Astrocyte (in vitro differentiated cells and primary cell): ENCODE measurements at places on chromosomes 7 and 10.

GRCh38 chr10:15879663-15880062, 19.4 kb upstream of the MINDY3 start:
- DNase-seq = no peak

DNA sequence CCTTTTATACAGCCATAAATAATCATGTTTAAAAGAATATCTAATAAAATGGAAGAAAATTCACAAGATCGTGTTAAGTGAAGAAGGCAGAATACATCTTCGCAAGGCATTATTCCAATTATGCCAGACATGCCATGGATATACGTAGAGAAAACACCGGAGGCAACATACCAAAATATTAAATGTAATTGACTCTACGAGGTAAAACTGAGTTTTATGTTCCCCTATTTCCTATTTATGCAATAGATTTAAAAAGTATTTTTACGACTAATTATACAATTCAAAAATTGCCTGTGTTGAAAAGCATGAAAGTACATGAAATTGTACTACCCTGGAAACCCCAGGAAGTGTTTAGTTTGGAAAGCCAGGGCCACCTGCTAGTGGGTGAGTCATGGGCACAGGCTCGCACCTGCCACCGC, 936 bp upstream of the REPIN1 start:
- DNase-seq = peak; percentile 36

DNA sequence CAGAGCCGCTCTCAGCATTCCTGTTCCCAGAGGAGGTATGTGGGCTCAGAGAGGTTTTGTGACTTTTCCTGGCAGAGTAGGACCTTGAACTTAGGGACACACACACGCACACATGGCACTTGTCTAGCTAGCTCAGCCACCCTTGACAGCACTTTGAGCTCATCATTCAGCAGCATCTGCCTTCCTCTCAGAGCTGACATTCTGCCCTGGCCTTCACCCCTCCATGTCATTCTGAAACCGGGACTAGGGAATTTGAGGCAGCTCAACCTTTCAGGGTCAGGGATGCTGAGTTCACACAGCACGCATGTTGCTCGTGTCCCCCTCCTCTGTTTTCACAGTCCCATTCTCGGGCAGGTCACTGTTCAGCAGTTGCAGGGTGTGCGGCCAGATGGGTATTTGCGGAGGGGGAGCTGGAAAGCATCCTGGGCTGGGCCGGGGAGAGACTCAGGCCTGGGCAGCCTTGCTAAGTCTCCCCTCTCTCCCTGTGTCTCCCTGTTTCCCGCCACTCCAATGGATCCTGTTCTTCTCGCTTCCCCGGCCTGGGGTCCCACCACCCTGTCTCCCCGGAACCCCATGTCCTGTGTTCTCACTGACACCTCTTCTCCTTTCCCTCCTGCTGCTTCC, 78.0 kb downstream of the COL13A1 start:
- no peak for DNase-seq

DNA sequence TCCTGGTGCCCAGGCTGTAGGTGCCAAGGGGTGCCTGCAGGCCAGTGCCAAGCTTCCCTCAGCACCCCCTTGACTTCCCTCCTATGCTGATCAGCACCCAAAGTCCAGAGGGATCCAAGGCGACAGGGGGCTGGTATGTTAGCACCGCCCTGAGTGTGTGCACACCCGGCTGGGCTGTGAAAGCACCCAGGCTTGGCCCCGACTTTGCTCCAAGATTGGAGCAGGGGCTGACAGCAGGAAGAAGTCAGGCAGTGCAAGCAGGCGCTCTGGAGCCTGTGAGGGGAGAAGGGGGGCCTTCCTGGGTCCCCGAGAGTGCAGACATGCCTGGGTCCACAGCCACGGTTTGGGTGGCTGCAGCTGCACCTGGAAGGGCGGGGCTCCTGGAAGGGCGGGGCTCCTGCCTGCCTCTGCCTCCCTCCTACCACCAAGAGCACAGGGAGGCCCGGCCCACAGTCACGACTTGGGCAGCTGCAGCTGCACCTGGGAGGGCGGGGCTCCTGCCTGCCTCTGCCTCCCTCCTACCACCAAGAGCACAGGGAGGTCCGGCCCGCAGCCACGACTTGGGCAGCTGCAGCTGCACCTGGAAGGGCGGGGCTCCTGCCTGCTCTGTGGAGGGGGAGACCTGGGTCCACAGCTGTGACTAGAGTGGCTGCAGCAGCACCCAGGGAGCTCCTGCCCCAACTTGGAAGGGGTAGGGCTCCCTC, 30.2 kb upstream of the ZMYND11 start:
- no peak for DNase-seq

- peak; percentile 41 for DNase-seq
Measured at GRCh38 chr10:60286559-60286958, 103.1 kb downstream of the ANK3 start.

- DNase-seq = peak; percentile 52
Measured at GRCh38 chr7:123749537-123749857, 694 bp upstream of the WASL start.

- DNase-seq = peak; percentile 98
Measured at GRCh38 chr7:41189866-41190265, 513.0 kb downstream of the INHBA start.

DNA sequence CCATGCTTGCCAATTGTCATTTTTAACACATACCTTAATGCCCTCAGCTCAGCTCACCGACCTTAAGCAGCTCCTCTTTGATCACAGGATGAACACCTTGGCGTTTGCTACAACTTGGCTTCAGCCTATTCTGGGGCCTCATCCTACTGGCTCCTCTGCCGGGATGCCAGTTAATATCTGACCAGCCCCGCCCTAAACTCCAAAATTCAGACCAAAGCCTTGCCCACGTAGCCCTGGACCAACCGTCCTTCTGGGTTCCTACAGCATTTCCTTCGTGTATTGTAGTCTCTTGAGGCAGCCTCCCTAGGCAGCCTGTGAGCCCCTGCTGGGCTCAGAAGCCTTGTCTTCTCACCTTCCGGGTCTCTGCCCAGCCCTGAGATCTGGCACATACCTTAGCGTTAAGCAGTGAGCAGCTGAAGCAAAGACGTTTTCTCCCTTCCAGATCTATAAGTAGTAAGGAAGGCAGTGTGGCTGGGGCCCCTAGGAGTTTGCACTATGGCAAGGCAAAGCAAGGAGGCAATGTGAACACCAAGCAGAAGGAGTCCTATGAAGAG, 836 bp downstream of the ENO4 start:
- no peak for DNase-seq

DNA sequence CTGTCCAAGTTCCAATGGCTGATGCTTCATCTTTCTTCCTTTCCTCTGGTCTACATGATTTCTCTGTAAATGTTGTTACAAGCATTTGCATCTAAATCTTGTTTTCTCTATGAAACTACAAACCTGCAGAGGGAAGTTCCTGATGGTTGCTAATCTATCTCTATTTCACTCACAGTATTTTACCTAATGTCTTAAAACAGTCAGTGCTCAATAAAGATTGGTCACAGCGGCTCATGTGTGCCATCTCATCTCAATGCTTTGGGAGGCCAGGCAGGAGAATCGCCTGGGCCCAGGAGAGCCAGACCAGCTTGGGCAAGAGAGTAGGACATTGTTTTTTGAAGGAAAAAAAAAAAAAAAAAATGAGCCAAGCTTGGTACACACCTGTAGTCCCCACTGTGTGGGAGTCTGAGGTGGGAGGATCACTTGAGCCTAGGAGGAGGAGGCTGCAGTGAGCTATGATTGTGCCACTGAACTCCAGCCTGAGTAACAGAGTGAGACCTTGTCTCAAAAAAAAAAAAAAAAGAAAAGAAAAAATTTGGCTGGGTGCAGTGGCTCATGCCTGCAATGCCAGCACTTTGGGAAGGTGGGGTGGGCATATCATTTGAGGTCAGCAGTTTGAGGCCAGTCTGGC, 71.3 kb upstream of the ARMC3 start:
- no peak for DNase-seq

GRCh38 chr7:41955893-41956675, 253.2 kb upstream of the INHBA start:
- DNase-seq = peak; percentile 100

DNA sequence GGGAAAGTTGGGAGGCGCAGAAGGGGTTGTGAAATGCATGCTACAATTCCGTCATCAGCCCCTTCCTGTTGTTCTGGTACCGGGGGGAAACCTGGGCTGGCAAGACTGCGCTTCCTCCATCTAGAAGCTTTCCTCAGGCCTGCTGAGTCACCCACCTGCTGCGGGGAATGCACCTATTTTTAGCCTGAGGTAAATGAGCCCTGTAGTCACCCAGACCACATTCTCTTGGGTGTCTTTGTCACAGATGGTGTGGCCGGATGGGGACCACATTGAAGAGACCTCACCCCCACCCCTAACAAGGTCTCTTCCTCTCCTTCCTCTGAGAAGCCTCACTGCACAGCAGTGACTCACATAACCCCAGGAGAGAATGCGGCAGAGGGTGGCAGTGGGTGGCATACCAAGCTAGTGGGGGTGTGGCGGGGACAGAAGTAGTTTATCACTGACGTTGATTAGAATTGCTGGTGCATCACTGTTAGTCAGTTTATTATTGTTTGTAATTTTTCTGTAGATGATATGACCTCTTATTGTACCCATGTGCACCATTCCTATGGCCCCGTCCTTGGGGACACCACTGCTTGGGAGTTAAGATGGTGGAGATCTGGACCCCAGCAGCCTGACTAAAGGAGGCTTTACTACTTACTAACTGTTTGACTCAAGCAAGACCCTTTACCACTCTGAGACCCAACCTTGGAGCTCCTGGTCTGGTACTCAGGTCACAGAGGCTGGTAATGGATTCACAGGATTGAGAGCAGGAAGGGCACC, 83.0 kb upstream of the DUSP5 start:
- peak; percentile 54 for DNase-seq

DNA sequence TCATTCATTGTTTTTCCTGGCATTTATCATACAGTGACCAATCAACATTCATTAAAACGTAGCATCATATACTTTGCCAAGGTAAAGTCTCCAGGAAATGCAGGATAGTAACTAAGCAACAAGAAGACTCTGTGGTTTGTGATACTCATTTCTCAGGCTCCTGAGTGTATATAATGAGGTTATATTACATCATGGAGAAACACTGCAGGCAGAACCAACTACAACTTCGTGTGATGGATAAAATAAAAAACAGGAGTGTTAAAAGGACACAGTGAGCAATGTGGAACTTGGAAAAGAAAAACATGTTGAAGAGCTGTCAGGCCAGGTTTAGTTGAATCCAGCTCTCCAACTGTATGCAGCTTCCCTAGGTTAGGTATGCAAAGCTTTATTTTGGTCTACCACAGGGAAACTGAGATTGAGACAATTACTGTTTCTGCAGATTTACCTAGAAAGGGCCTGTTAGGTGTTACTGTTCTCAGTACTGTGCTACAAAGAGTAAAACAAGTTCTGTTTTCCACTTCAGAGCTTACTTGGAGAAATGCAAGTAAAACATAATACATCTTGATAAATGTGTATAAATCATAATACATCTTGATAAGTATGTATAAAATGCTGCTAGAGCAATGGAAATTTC, 7.8 kb upstream of the CCNY start:
- DNase-seq = peak; percentile 95

GRCh38 chr10:85645053-85645452, 721.5 kb downstream of the GRID1 start:
- no peak for DNase-seq

- peak; percentile 36 for DNase-seq
Measured at GRCh38 chr7:129169171-129169671, 19.2 kb upstream of the SMO start.

DNA sequence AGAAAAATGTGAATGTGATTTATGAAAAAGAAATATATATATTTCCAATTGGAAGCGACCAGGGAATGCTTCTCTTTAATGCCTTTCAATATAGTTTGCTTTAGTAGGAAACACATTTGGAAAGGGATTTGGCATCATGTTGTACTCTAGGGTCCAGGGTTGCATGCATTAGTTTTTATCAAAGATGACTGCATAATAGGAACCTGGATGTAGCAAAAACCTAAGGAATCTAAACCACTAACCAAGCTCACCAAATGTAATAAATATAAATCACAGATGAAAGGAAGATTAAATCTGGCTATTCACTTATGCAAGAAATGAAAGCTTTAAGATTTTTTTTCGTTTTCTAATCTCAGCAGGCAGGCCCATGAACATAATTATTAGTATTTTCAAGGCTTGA, 120.0 kb downstream of the ATXN7L1 start:
- peak; percentile 12 for DNase-seq

- no peak for DNase-seq
Measured at GRCh38 chr7:155508376-155509358, 37.7 kb downstream of the CNPY1 start.

- no peak for DNase-seq
Measured at GRCh38 chr7:19110776-19111175, 6.7 kb downstream of the TWIST1 start.

GRCh38 chr10:35339942-35340341, 3.6 kb downstream of the CCNY start:
- DNase-seq = peak; percentile 13

GRCh38 chr7:18788026-18788425, 292.5 kb downstream of the HDAC9 start:
- DNase-seq = no peak

DNA sequence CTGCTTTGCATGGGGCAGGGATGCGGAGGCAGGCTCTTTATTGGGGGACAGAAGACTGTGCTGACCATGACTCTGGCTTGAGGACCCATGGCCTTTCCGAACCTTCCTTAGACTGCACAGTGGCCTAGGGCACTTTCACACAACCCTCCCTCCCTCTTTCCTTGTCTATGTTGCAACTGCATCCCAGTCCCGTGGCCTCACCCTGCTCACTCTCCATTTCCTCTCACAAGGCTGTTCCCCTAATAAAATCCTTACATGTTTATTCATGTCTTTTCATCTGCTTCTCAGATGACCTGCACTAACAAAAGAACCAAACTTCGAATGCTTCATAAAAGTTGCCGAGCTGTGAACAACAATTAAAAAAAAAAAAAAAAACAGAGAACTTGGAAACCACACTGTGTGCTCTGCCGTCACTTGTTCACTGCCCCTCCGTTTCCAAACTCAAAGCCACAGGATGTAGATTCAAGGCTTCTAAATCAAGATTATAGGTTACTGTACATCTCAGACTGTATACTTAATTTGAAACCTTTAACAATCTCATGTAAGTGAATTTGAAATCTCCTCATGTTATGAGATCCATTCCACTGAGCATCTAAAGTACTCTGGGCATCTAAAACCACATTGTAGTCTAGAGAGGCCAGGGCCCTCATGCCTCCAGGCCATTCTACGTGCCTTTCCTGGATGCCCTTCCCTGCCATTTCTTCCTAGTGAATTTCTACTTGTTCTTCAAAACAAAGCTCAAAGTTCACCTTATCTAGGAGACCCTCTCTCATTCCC, 265.9 kb downstream of the SNX13 start:
- DNase-seq = no peak

- DNase-seq = peak; percentile 83
Measured at GRCh38 chr10:13815756-13816155, 229.0 kb downstream of the PRPF18 start.

DNA sequence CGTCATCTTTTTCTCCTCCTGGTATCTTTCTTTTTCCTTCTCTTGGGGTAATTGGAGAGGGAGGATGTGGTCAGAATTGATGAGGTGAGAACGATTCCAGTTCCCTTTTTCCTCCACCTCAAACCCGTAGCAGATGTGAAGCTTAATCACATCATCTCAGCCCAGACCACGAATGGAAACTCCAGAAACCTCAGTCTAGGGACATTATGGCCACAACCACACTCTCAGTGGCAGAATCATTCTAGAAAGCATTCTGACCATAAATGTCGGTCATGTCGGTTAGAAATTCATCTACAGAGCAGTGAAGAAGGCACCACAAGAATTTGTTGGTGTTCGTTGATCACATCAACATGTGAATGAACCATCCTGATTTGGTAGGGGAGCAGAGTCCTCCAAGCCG, 78.7 kb downstream of the GATA3 start:
- DNase-seq = peak; percentile 49

GRCh38 chr10:89032141-89032891, 41.7 kb downstream of the FAS start:
- peak; percentile 81 for DNase-seq

- no peak for DNase-seq
Measured at GRCh38 chr10:10223131-10223530, 794.5 kb upstream of the CELF2 start.

- DNase-seq = no peak
Measured at GRCh38 chr7:1295776-1296355, 63.2 kb downstream of the UNCX start.
